RCC 7860 (cell line): ENCODE measurements at places on chromosomes 3 and 15.

DNA sequence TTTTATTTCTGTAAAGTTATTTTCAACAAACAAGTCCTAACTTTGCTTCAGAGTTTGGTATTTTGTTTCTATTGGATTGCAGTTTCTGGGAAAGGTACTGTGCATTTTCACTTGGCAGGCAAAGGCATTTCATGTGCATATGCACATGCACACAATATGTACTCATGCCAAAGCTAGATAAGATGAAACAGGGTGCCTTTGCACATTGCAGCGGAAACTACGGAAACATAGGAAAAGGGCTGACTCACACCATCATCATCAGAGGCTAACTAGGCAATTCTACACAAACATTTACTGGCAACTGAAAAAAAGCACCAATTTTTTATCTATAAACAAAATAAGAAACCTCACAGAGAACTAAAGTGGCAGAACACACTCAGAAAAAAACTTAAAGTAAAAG, 550.6 kb upstream of the NECTIN3 start:
- peak; percentile 74 for DNase-seq

GRCh38 chr15:52790169-52790708, at the start of gene ONECUT1:
Gene ONECUT1 (minus strand): TSS chr15:52790336. CDS start chr15:52789884, 452 bp downstream.
- DNase-seq, result no peak

DNA sequence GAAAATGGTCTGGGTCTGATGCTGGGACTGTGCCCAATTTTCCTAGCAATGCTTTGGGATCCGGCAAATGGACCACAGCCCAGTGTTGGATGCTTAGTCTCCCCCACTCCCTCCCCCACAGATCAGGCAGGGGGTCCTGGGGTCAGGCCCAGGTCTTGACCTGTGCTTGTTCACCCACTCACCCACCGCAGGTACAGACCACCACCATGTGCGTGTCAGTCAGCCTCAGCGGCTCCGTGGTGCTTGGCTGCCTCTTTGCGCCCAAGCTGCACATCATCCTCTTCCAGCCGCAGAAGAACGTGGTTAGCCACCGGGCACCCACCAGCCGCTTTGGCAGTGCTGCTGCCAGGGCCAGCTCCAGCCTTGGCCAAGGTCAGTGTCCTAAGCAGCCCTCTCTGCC, 10.6 kb downstream of the GRM2 start:
- no peak for DNase-seq

DNA sequence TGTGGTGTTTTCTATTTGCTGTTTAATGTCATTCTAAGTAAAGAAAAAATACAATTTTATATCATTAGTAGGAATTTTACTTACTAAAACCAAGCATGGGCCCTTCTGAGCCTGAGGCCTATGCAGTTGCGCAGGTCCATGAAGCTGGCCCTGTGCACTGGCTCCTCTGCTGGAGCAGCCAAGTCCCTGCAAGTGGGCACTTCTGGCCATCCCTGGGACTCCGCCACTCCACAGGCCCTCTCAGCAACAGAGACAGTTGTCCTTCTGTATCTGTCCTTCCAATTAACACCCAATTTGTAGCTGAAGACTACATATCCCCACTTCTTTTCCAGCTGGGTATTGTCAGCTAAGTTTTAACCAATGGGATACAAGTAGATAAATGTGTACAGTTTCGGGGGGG, 49.9 kb upstream of the RYK start:
- DNase-seq, result no peak

- DNase-seq, result no peak
These were observed 176.1 kb upstream of the THBS1 start for GRCh38 chr15:39404767-39405181.

- DNase-seq, result no peak
These were observed 120.2 kb downstream of the MEGF11 start for GRCh38 chr15:66133247-66133885.

GRCh38 chr3:112615989-112616731, 24.8 kb downstream of the CCDC80 start:
- DNase-seq, result no peak

- DNase-seq, result no peak
These were observed 463.4 kb upstream of the ARL6 start for GRCh38 chr3:97301114-97301513.

GRCh38 chr3:14370720-14371572, 31.5 kb upstream of the SLC6A6 start:
- no peak for DNase-seq

GRCh38 chr15:93631958-93632618, 543.1 kb upstream of the RGMA start:
- DNase-seq, result no peak

DNA sequence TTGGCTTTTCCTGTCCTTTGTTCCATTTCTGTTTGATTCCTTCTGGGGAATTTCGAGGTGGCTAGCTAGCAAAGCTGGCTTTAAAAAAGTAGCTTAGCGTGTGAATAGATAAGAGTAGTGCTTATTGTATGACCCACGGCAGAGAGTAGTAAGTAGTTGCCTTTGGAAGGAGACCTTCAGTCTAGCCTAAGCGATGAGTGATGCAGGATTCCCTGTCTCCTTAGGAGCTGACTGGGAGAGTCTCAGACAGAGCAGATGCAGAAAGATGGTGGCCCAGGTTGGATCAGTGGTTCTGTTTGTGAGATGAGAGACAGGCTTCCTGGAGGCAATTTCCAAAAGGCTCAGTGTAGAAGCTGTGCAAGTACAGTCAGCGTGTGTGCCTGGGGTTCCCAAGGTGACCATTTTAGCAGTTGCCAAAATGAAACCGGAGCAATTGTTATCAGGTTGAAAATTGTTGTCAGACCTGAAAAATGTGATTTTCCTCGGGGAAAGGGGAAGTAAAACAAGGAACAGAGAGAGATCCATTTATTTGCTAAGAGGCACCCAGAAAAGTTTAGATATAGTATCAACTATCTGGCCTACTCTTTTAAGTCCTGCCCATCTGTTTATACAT, 681 bp upstream of the IL5RA start:
- DNase-seq, result no peak

DNA sequence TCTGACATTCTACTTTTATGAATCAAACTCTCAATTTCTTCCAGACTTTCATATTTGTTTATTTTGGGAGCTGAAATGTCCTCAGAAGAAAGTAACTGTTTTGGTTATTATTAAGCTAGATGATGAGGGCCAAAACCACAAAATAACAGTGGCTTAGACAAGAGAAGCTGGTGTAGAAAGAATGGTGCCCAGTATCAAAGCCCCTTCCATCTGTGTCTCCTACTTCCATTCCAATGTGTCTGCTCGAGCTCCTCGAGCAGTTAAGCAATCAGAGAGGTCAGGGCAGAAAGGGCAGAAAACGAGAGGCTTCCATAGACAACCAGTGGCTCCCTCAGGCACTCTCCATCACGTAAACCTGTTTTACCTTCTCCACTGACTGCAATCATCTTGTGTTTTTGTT, 59.7 kb upstream of the MAGI1 start:
- DNase-seq, result no peak

DNA sequence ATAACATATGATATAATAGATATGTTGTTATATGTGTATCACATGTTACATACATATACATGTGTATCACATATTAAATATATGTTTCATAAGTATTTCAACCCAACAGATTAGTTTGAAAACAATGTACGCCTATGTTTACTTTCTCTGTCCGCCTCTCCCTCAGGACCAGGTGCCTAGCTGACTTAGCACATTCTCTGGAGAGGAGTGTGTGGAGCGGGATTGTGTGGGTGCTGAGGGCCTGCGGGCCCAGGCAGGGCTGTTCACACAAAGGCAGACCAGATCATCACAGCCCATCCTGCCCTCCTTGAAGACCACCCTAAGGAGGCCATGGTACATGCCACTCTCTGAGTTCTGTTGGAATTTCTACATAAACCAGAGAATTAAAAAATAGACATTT, 81.0 kb downstream of the PLXNA1 start:
- DNase-seq, result no peak
